ENCODE measurements at places on chromosomes 7 and 10. TPM values are rescaled to one million over a fixed set of nuclear protein-coding genes. Genes with fewer than 3 reads are reported as not detected.

DNA sequence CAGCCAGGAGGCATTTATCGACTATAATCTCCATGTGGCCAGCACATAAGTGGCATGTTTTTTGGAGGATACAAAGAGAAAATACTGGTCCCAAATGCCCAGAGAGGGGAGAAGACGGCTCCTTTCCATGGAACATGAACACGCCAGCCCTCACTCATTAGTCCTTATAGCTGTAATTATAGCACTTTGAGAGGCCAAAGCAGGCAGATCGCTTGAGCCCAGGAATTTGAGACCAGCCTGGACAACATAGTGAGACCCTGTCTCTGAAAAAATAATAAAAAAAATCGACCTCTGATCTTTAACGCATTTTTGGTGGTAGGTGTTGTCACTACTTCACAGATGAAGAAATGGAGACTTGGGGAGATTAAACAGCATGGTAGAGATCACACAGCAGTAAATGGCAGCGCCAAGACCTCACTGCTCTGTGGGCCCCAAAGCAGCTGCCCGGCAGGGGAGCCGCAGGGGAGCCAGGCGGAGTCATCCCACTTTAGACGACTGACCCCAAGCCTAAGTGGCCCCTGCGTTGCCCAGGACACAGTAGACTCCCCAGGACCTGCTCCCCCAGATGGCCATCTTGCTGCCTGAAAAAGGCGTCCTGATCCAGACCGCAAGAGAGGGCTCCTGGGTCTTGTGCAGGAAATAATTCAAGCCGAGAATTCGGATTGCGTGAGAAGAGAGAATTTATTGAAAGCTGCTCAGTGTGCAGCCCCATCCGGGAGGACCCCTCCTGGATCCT, 21.2 kb upstream of the PRKAG2 start:
- peaks cover 48% of the 10 kb centered on the region for H3K27me3 ChIP-seq
- no peaks in the 10 kb centered on the region for H3K4me1 ChIP-seq
- H3K4me3 ChIP-seq, result no peak overlapping the region
- no peaks in the 10 kb centered on the region for H3K36me3 ChIP-seq

GRCh38 chr7:26008428-26008827, 143.6 kb upstream of the NFE2L3 start:
- no peaks in the 10 kb centered on the region for H3K36me3 ChIP-seq
- H3K27me3 ChIP-seq, result no peaks in the 10 kb centered on the region
- H3K4me1 ChIP-seq, result no peaks in the 10 kb centered on the region

DNA sequence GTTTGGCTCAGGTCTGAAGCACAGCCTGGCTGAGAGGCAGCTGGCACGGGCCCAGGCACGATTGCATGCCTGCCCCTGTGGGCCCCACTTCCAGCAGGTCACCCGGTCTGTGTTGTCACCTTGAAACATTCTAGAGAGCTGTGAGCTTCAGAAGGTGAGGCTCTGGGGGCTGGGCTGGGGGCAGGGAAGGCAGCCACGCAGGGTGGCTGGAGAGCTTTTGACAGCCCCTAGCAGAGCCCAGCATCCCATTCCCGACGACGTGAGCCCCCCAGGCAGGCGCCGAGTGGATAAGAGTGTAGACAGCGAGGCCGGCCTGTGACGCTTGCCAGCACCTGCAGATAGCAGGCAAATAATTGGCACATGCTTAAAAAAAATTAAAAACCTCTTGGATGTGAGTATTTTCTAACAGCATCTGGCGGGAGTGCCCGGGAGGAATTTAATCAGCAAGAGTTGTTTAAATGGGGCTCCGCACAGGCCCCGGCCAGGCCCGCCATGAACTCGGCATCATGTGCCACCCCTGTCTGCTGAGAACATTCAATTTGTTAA, 212.0 kb upstream of the TBX20 start:
- H3K4me1 ChIP-seq, result no peaks in the 10 kb centered on the region
- H3K4me3 ChIP-seq, result no peak overlapping the region
- peaks cover 24% of the 10 kb centered on the region for H3K27me3 ChIP-seq
- H3K36me3 ChIP-seq, result no peaks in the 10 kb centered on the region

GRCh38 chr10:7980196-7980595, 74.3 kb upstream of the GATA3 start:
- H3K4me1 ChIP-seq, result no peaks in the 10 kb centered on the region
- no peak for DNase-seq
- H3K27ac ChIP-seq, result no peak overlapping the region
- H3K36me3 ChIP-seq, result peaks cover 7% of the 10 kb centered on the region
- no peaks in the 10 kb centered on the region for H3K27me3 ChIP-seq

- H3K36me3 ChIP-seq, result no peaks in the 10 kb centered on the region
- DNase-seq, result no peak
- H3K27ac ChIP-seq, result no peak overlapping the region
- no peak overlapping the region for H3K4me3 ChIP-seq
Measured at GRCh38 chr7:137774793-137775201, 72.0 kb downstream of the DGKI start.

GRCh38 chr10:828191-828590, 103.3 kb downstream of the LARP4B start:
- no peak for DNase-seq
- no peak overlapping the region for H3K4me3 ChIP-seq
- H3K27me3 ChIP-seq, result no peaks in the 10 kb centered on the region

GRCh38 chr7:101784292-101785127, 32.9 kb upstream of the CUX1 start:
- no peaks in the 10 kb centered on the region for H3K36me3 ChIP-seq
- H3K27me3 ChIP-seq, result no peaks in the 10 kb centered on the region
- H3K4me3 ChIP-seq, result no peak overlapping the region
- H3K27ac ChIP-seq, result no peak overlapping the region
- H3K4me1 ChIP-seq, result no peaks in the 10 kb centered on the region

GRCh38 chr7:90850471-90850870, 254.3 kb downstream of the CDK14 start:
- DNase-seq, result no peak
- no peaks in the 10 kb centered on the region for H3K4me1 ChIP-seq
- H3K36me3 ChIP-seq, result no peaks in the 10 kb centered on the region
- H3K4me3 ChIP-seq, result no peak overlapping the region
- H3K27me3 ChIP-seq, result no peaks in the 10 kb centered on the region

GRCh38 chr7:144854839-144855424, 19.1 kb upstream of the TPK1 start:
- no peaks in the 10 kb centered on the region for H3K36me3 ChIP-seq
- H3K27ac ChIP-seq, result no peak overlapping the region
- no peak overlapping the region for H3K4me3 ChIP-seq
- no peaks in the 10 kb centered on the region for H3K27me3 ChIP-seq

GRCh38 chr10:16724509-16724908, 92.7 kb downstream of the RSU1 start:
- no peaks in the 10 kb centered on the region for H3K4me1 ChIP-seq
- no peak for DNase-seq
- H3K4me3 ChIP-seq, result no peak overlapping the region
- no peaks in the 10 kb centered on the region for H3K27me3 ChIP-seq
- H3K36me3 ChIP-seq, result peaks cover 7% of the 10 kb centered on the region

- H3K4me3 ChIP-seq, result no peak overlapping the region
- DNase-seq, result no peak
- no peaks in the 10 kb centered on the region for H3K4me1 ChIP-seq
- no peaks in the 10 kb centered on the region for H3K27me3 ChIP-seq
- H3K27ac ChIP-seq, result no peak overlapping the region
Measured at GRCh38 chr7:55209366-55209765, 155.8 kb upstream of the LANCL2 start.

DNA sequence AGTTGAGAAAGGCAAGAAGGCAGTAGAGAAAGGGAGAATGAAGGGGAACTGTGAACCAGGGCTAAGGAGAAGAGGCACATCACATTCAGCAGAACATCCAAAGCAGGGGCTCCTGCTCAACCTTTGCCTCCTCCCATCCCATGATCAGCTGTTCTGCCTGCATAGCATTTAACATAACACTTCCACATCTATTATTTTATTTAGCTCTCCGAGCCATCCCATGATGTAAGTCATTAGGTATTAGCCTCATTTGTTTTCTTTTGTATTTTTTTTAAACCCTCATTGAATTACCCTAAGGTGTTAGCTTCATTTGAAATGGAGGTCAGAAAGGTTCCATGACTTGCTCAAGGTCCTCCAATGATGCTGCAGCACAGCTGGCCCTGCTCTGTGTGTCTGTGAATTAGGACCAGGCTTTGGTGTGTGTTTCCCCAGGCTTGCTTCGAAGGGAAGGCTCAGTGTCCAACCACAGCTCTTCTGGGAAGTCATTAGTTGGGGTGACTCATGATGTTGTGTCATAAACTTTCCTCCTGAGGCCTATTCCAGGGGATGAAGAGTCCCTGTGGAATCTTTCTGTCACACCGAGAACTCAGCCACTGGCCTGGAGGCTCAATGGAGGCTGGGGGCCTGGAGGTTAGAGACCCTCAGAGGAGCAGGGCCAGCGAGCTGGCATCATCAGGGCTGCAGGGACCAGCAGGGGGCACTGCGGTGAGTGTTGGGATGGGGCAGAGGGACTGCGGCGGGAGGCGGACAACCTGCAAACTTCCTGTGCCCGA, 16.5 kb downstream of the NPFFR1 start:
- no peaks in the 10 kb centered on the region for H3K36me3 ChIP-seq
- H3K27ac ChIP-seq, result no peak overlapping the region
- H3K27me3 ChIP-seq, result peaks cover 15% of the 10 kb centered on the region
- H3K4me1 ChIP-seq, result no peaks in the 10 kb centered on the region

- no peak overlapping the region for H3K27ac ChIP-seq
- DNase-seq, result no peak
- peaks cover 14% of the 10 kb centered on the region for H3K4me1 ChIP-seq
- H3K27me3 ChIP-seq, result no peaks in the 10 kb centered on the region
Measured at GRCh38 chr7:26157520-26158105, 5.6 kb downstream of the NFE2L3 start.

- H3K27me3 ChIP-seq, result no peaks in the 10 kb centered on the region
- no peak for DNase-seq
- no peaks in the 10 kb centered on the region for H3K36me3 ChIP-seq
- H3K27ac ChIP-seq, result no peak overlapping the region
Measured at GRCh38 chr7:80721883-80722615, 83.6 kb downstream of the CD36 start.

GRCh38 chr10:69217119-69217754, 2.9 kb upstream of the HKDC1 start:
- H3K27me3 ChIP-seq, result no peaks in the 10 kb centered on the region
- H3K36me3 ChIP-seq, result no peaks in the 10 kb centered on the region
- H3K4me1 ChIP-seq, result peaks cover 5% of the 10 kb centered on the region
- no peak for DNase-seq
- H3K4me3 ChIP-seq, result no peak overlapping the region

DNA sequence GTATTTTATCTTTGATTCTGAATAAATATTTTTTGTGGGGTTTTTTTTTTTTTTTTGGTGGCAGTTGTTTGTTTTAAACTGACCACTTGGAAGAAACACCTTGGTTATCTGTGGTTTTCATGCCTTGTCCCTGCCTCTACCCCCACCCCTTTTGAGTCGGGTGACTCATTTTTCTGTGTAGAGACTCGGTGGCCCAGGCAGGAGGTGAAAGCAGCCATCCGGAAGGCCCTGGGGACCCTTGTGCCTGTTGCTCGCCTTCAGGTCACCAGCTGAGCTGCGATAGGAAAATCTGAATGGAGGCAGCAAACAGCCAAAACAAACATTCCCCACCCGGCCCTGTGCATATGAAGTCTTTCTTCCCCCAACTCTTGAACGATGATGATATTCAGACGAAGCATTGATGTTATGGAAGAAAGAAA, 22.8 kb downstream of the CYP17A1 start:
- no peak for DNase-seq
- peaks cover 2% of the 10 kb centered on the region for H3K4me1 ChIP-seq
- H3K27ac ChIP-seq, result no peak overlapping the region
- H3K27me3 ChIP-seq, result no peaks in the 10 kb centered on the region

DNA sequence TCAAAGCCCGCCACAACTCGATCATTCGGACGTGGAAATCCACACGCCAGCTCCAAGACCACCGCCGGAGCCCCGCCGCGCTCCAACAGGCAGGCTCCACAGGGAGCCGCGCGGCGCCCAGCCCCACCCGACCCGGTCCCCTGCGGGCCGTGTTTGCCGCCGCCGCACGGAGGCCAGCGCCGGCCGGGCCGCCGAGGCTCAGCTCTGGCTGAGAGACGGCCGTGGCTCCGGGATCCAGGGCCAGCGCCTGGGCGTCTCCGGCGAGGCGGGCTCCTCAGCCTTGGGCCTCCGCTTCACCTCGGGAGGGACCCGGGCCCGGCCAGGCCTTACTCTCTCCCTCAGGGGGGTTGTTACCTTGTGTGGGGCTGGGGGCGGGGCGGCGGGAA, 333 bp downstream of the SMNDC1 start:
- no peak for DNase-seq
- H3K4me1 ChIP-seq, result peaks cover 18% of the 10 kb centered on the region
- no peaks in the 10 kb centered on the region for H3K36me3 ChIP-seq
- peak overlapping the region; percentile 83 for H3K27ac ChIP-seq

DNA sequence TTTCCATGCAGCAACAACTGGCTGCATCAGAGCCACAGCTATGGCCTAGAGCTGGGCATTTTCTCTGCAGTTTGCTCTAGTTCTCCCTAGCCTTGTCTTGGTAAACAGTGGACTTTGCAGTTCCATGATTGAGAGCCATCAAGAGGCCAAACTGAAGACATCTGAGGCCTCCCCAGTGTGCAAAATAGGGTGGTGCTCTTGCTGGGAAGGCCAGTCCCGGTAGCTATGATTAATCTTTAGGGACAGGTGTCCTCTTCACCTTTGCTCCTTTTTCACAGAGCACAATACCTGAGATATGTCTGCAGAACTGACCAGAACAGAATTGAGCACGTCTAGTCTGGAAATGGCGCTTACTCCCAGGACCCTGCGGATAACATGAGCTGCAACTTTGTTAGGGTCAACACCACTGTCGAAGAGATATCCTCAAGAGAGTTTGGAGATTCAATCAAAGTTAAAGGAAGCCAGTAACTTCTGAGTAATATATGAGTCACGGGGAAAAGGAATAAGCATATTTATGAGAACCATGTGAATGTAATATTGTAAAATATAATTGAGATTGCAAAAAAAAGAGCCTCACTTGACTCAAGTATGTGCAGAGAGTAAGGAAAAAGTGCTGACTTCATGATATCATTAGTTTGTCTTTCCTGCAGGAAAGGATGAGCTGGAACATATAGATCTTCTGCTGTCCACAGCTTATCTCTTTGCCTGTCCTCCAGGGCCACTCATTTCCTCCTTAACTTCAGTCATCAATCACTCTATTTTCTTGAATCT, 76.7 kb downstream of the ANK3 start:
- H3K27me3 ChIP-seq, result no peaks in the 10 kb centered on the region
- H3K4me3 ChIP-seq, result no peak overlapping the region
- no peak for DNase-seq
- H3K27ac ChIP-seq, result no peak overlapping the region
- no peaks in the 10 kb centered on the region for H3K36me3 ChIP-seq

DNA sequence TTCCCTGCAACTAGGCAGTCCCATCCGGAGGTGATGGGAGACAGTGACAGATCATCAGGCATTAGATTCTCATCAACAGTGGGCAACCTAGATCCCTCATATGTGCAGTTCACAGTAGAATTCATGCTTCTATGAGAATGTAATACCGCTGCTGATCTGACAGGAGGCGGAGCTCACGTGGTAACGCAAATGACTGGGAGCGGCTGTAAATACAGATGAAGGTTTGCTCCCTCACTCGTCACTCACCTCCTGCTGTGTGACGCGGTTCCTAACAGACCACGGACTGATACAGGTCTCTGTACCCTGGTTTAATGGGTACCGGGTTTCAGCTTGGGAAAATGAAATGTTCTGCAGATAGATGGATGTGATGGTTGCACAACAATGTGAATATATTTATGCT, 47.8 kb upstream of the PIK3AP1 start:
- H3K4me1 ChIP-seq, result no peaks in the 10 kb centered on the region
- no peak overlapping the region for H3K4me3 ChIP-seq
- no peak for DNase-seq
- H3K36me3 ChIP-seq, result no peaks in the 10 kb centered on the region

The C10orf67 gene
- not detected for total RNA-seq

The CH25H gene
- total RNA-seq, result 1.0 TPM

The DNTT gene
- not detected for total RNA-seq

The GPER1 gene
- total RNA-seq, result 0.23 TPM

The RPEL1 gene
- total RNA-seq, result not detected

Measured in T-cell (primary cell).